ENCODE measurements at places on chromosomes 1 and 21.
A peak's percentile ranks its signal among the peaks of the same experiment; 100 is the strongest.

DNA sequence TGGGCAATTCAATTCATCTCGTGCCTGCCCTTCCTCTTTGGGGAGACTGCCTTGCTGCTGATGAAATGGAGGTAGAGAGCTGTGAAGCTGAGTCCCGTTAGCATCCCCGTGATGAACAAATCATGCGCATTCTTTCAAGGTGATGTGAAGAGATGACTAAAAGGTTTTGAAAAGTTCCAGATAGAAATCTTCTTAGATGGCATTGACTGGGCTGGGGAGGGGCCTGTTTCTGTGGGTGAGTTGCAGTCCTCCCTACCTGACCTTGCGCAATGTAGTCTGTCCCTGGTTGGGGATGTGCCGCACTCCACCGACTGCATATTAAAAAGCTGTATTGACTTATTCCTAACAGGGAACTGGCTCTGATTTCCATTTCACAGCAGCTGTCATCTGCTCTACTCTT, 49.6 kb downstream of the ST6GALNAC3 start:
- DNase-seq: no peak

DNA sequence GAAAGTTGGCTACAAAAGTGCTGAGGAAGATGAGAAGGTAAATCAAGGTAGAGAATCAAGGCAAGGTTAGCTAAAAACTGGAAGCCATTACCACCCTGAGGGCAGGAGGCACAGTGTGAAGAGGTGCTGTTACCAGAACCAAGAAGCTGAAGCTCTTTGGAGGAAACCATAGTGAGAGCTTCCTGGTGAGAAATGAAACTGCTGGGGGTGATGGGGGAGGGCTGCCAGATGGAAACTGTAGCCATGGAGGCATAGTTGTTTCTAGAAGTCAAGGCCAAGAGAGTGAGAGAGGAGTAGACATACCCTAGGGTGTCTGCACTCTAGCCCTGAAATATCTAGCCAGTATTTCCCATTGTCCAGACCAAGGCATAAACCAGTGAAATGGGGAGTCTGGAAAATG, 28.7 kb downstream of the IFI44 start:
- no peak for DNase-seq

GRCh38 chr1:47618222-47618720, 180.4 kb downstream of the FOXD2 start:
- no peak for DNase-seq

- no peak for DNase-seq
Observed at GRCh38 chr1:24020025-24020424, 39.9 kb upstream of the SRSF10 start.

DNA sequence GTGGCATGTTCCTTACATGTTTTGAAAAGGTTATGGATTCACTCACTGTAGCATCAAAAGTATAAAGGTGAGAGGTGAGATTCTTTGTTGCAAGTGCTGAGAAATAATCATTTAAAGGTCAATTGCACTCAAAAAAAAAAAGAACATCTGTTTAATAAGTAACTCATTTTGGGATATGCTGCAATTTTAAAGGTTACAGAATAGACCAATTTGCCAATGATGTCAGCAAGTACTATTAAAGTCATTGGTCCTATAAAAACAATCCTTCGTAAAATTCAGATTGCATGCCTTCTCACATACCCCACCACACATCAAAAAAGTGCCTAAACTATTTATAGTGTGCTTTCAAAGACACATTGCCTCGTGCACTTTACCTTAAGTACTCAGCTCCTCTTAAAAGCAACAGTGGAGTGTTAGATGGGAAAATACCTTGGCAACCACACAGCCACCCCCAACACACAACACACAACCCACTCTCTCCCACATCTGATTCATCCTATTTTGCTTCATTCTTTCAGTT, 218.2 kb upstream of the ADGRL2 start:
- no peak for DNase-seq

GRCh38 chr1:56496821-56497772, 82.3 kb downstream of the PLPP3 start:
- no peak for DNase-seq

GRCh38 chr1:24105368-24106160, 6.4 kb downstream of the MYOM3 start:
- DNase-seq: no peak

- DNase-seq: no peak
Observed at GRCh38 chr1:155744711-155745283, 55.9 kb downstream of the DAP3 start.

DNA sequence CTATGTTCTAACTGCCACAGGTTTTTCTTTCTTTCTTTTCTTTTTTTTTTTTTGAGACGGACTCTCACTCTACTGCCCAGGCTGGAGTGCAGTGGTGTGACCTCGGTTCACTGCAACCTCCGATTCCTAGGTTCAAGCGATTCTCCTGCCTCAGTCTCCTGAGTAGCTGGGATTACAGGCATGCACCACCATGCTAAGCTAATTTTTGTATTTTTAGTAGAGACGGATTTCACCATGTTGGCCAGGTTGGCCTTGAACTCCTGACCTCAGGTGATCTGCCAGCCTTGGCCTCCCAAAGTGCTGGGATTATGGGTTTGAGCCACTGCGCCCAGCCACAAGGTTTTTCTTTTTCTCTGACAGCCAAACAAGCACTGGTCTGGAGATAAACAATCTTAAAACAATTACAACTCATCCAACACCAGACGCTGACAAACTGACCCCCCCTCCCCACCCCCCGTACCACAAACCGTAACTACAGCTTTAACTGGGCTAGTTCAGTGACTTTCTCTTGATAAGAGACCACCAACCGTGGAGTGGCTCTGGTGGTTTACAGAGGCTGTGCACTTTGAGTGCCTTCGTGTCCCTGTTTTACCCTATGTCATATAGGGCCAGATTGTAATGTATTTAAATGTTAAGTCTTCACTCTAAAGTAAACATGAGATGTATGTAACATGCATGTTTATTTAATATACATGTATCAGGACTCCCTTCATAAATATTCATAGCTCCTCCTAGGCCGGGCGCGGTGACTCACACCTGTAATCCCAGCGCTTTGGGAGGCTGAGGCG, 19.5 kb upstream of the PUM1 start:
- DNase-seq: no peak

DNA sequence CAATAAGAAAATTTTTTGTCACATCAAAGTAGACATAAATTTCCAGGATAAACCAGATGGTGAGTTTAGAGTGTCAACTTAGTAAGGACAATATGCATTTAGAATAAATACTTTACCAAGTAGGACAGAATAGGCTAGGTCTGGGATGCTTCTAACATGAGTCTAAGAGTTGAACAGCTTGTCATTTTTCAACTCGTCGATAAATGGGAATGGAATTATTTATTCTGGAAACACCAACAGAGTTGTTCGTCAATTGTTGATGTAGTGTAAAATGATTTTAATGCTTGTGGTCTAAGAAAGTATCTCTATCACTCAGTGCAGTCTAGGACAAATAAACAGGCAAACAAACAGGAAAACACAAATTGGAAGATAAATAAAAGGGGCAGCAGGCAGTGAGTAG, 358.4 kb upstream of the ST6GALNAC5 start:
- no peak for DNase-seq

GRCh38 chr1:36150296-36151133, 1.2 kb upstream of the TRAPPC3 start:
- DNase-seq: no peak

DNA sequence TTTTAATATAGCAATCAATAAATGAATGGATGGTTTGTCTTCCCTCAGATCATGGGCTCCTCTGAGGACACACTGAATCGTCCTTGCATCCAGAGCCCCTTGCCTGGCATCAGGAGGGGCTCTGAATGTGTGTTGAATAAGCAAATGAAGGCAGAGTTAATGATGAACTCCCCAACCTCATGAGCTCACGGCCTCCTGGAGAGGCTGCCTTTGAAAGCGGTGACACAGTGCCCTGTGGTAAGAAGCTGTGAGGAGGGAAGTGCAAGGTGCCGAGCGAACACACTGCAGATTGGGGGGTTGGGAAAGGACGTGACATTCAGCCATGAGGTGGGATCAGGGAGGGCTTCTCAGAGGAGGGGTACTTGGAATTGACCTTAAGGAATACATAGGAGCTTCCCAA, 3.2 kb upstream of the PARS2 start:
- DNase-seq: no peak

- DNase-seq: no peak
Observed at GRCh38 chr1:188433425-188433824, 1604.7 kb downstream of the PLA2G4A start.

GRCh38 chr1:234258071-234258470, 115.2 kb upstream of the COA6 start:
- DNase-seq: no peak

- DNase-seq: no peak
Observed at GRCh38 chr1:65197636-65198035, 49.6 kb downstream of the AK4 start.

DNA sequence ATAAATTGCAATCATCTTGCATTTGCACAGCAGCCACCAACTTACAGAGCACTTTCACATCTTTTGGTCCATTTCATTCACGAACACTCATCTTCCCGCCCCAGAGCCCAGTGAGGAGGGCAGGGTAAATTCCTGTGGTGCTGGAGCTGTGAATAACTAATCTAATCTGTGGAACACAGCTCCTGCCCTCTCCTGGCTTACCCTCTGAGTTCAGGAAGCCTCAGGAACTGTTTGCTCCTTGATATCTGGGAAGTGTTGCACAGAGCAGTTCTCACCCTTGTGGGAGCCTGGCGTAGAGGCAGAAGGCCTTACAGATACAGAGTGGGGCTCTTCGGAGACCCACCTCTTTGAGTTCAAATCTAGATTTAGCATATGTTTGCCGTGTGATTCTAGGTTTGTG, 11.6 kb upstream of the RD3 start:
- no peak for DNase-seq

DNA sequence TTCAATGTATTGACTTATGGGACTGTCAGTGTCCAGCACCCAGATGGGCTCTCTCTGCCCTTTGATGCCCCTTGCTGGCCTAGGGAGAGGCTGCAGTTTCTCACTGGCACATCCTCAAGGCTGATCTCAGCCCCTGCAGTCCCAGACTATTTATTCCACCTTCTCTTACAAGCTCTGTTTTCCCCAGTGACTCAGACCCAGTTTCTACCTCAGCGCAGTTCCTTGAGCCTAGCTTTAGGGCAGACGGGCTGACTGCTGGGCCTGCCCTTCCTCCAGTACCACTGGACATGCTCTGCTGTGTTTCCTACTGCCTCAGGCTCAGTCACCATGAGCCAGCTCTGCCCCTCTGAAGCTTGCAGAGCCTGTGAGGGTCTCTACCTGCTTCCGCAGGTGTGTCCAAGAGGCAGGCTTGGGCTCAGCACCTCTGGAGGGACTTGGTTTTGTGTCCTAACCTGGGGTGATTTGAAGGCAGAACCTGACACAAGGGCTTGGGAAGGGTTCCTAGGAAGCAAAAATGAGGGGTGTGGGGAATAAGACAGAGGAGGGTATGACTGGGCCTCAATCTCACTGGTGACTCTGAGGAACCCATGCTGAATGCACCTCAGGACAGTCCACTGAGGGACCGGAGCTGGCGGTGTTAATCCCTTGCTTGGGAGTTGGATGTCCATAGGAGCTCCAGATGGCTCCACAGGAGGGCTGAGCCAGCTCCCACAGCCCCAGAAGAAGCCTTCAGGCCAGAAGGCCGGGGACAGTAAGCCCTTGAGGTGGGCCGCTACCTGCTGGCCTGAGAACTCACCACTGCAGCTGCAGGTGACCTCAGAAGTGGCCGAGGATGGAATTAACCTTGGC, 689.9 kb downstream of the MATN1 start:
- DNase-seq: no peak

- DNase-seq: no peak
Observed at GRCh38 chr1:219264561-219264960, 90.9 kb downstream of the LYPLAL1 start.

DNA sequence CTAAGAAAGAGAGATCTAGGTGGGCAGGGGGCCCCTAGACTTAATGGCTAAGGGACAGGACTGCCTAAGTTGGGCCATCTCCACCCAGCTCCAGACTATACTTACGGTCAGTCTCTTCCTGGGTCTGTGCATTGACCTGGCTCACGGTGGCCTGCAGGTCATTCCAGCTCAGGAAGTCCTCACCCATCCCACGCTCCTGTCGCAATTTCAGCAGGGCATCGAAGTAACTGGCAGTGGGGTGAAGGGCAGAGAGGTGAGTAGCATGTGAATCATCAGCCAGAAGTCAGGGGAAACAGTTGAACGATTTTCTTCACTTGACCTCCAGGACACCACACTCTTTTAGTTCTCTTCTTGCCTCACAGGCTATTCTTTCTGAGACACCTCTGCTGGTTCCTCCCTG, 20.5 kb downstream of the IQGAP3 start:
- DNase-seq: no peak

DNA sequence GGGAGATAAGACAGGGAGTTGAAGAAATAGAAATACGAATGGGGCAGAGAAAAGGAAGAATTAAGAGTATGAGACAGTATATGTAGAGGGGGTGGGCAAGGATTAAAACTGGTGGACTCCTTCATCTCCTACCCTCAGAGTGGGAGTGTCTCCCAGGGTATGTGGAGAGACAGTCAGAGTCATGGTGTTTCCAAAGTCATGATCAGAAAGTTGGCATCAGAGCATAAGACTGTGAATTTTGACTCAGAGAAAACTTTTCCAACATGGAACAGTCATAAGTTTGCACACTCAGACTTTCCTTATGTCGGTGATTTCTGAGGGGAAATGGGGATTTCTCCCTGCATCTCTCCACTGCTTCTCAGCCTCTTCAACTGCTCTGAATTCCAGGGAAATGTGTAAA, 2.4 kb downstream of the CD84 start:
- no peak for DNase-seq

- peak; percentile 35 for DNase-seq
Observed at GRCh38 chr21:45404730-45405270, at the start of gene COL18A1. COL18A1 (plus strand) TSS chr21:45405165; CDS start chr21:45405231, 66 bp downstream.

GRCh38 chr1:22332795-22333499, 118.7 kb upstream of the ZBTB40 start:
- no peak for DNase-seq

GRCh38 chr1:247054992-247055415, 23.6 kb downstream of the ZNF670 start:
- DNase-seq: no peak

DNA sequence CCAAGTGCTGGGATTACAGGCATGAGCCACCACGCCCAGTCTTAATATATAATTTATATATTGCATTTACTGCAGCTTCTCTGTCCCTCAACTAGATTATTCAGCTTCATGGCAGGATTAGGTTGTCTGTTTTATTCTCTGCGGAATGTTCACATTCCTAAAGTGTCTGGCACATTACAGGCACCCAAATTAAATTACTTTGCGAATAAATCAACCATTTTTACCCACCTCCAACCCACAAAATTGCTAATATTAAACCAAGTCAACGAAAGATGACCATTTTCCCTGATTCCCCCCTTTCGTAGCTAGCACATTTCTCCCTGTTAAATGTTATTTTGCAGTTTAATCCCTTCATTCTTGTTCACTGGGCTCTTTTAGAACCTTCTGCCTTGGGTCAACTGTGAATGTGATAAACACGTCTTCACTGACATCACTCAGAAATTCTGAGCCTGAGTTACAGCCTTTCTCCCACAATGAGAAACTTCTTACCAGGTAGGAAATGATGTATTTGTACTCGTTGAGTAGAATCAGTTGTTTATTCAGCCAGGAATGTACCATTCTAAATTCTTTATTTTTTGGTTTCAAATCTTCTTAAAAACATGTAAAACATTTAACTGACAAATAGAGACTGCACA, 35.9 kb downstream of the THAP3 start:
- DNase-seq: no peak

Measured in stimulated activated CD4-positive, alpha-beta T cell treated with anti-CD3 and anti-CD28 coated beads, Interleukin-1b, Interleukin-23, amount 100 ng/mL, for 1 hour (primary cell).